ENCODE measurements at places on chromosomes 7 and 10. TPM values are rescaled to one million over a fixed set of nuclear protein-coding genes. Genes with fewer than 3 reads are reported as not detected.

DNA sequence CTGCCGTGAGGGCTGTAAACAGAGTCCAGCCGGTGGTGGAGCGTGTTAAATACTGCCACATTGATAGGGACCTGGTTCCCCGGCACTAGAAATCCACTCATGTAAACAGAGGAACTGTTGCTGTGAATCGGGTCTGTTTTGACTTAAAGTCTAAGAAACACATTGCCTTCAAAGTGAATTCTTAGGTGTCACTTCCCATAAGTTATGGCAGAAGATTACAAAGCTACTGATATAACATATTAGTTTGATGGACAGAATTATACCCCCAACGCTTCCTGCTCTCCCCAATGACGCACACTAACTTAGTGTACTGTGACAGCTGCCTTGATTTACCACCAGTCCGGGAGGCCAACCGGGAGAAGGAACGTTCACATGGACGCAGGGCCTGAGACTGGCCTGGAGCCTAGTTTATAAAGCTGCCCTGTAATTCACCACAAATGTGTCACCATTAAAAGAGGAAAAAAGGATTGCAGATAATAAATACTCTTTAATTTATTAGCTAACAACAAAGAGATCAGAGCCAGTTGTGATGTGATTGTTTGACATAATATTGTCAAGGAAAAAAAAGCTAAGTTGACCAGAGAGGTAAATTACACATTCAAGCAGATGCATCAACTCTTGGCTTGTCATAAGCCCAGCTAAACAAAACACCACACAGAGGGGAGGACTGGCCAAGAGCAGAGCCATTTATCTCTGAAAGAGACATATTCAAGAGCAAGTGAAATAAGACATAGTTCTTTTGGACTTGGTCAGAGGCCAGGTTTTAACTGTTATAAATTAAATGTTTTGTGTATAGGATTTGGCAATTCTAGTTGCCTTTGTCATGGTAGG, 820.6 kb downstream of the LRMDA start:
- H3K4me3 ChIP-seq = no peak overlapping the region
- no peaks in the 10 kb centered on the region for H3K4me1 ChIP-seq
- no peak for DNase-seq
- no peaks in the 10 kb centered on the region for H3K36me3 ChIP-seq
- no peaks in the 10 kb centered on the region for H3K27me3 ChIP-seq
- H3K27ac ChIP-seq = no peak overlapping the region

DNA sequence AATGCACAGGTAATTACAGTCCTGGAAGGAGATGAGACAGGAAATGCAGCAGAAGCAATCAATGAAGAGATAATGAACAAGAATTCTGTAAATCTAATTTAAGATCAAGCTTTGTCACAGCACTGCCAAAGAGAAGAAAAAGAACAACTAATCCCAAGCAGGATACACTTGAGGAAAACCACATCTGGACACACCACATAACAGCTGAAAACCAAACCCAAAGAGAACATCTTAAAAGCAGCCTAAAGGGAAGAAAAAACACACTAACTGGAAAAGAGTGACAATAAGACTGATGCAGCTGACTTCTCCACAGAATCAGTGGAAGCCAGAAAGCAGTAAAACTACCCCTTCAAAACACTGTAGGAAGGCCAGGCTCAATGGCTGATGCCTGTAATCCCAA, 10.2 kb downstream of the CYTH3 start:
- H3K27me3 ChIP-seq = no peaks in the 10 kb centered on the region
- no peak overlapping the region for H3K4me3 ChIP-seq
- no peak overlapping the region for H3K27ac ChIP-seq
- DNase-seq = no peak
- H3K36me3 ChIP-seq = no peaks in the 10 kb centered on the region
- peaks cover 10% of the 10 kb centered on the region for H3K4me1 ChIP-seq

- H3K4me1 ChIP-seq = no peaks in the 10 kb centered on the region
- no peak overlapping the region for H3K4me3 ChIP-seq
- no peak overlapping the region for H3K27ac ChIP-seq
- no peaks in the 10 kb centered on the region for H3K36me3 ChIP-seq
Measured at GRCh38 chr7:49563693-49564378, 209.6 kb upstream of the VWC2 start.

GRCh38 chr10:16996530-16996964, 133.1 kb downstream of the CUBN start:
- no peaks in the 10 kb centered on the region for H3K4me1 ChIP-seq
- no peak for DNase-seq
- H3K27ac ChIP-seq = no peak overlapping the region
- H3K4me3 ChIP-seq = no peak overlapping the region

- no peaks in the 10 kb centered on the region for H3K27me3 ChIP-seq
- H3K27ac ChIP-seq = no peak overlapping the region
- no peak overlapping the region for H3K4me3 ChIP-seq
- H3K4me1 ChIP-seq = peaks cover 7% of the 10 kb centered on the region
- DNase-seq = no peak
Measured at GRCh38 chr10:131743190-131744151, 157.3 kb upstream of the PPP2R2D start.

GRCh38 chr7:13979671-13980435, 9.6 kb downstream of the ETV1 start:
- no peak for DNase-seq
- H3K4me3 ChIP-seq = no peak overlapping the region
- H3K36me3 ChIP-seq = no peaks in the 10 kb centered on the region
- peaks cover 6% of the 10 kb centered on the region for H3K27me3 ChIP-seq

- H3K4me3 ChIP-seq = no peak overlapping the region
- peaks cover 9% of the 10 kb centered on the region for H3K4me1 ChIP-seq
Measured at GRCh38 chr10:98309366-98310355, 41.7 kb upstream of the LOXL4 start.

- H3K4me1 ChIP-seq = peaks cover 45% of the 10 kb centered on the region
- H3K27me3 ChIP-seq = no peaks in the 10 kb centered on the region
- no peak overlapping the region for H3K27ac ChIP-seq
- DNase-seq = peak; percentile 34
Measured at GRCh38 chr10:3763035-3763456, 22.0 kb downstream of the KLF6 start.

- H3K27me3 ChIP-seq = no peaks in the 10 kb centered on the region
- no peak overlapping the region for H3K27ac ChIP-seq
- no peak overlapping the region for H3K4me3 ChIP-seq
- no peak for DNase-seq
Measured at GRCh38 chr7:34886856-34887255, 150.4 kb downstream of the DPY19L1 start.

DNA sequence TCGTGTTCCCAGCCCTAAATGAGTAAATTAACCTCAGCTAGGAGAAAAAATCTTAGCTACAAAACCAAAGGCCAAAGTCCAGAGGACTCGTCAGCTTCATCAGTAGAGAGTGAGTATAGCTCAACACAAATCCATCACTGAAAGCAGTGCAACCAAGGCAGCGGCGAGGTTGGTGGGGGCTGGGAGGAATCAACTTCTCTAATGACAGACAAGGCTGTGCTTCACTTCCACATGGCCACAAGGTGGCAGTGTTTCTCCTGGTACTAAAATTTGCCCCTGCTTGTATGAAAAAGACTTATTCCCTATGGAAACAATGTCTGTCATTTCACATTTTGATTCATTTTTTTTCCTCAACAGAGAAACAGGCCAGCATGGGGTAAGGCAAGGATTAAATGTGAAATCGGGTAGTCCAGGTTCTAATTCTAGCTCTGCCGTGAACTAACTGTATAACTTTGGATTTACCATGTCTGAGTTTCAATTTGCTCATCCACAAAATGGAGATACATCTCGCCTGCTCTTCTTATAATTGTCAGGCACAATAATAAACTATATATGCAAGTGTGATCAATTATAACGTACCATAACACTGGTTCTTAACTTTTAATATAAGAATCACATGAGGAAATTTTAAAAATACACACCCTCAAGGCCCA, 39.3 kb downstream of the FAS start:
- no peak overlapping the region for H3K27ac ChIP-seq
- H3K36me3 ChIP-seq = no peaks in the 10 kb centered on the region
- H3K27me3 ChIP-seq = no peaks in the 10 kb centered on the region
- H3K4me1 ChIP-seq = peaks cover 4% of the 10 kb centered on the region
- no peak overlapping the region for H3K4me3 ChIP-seq
- peak; percentile 85 for DNase-seq

GRCh38 chr10:132784866-132785722, 853 bp downstream of the NKX6-2 start:
- H3K27me3 ChIP-seq = peaks cover 4% of the 10 kb centered on the region
- H3K27ac ChIP-seq = no peak overlapping the region
- H3K36me3 ChIP-seq = peaks cover 4% of the 10 kb centered on the region
- peaks cover 3% of the 10 kb centered on the region for H3K4me1 ChIP-seq
- no peak for DNase-seq
- H3K4me3 ChIP-seq = no peak overlapping the region

GRCh38 chr10:50447691-50448090, 176.1 kb downstream of the SGMS1 start:
- no peaks in the 10 kb centered on the region for H3K27me3 ChIP-seq
- DNase-seq = no peak
- H3K4me1 ChIP-seq = no peaks in the 10 kb centered on the region
- no peaks in the 10 kb centered on the region for H3K36me3 ChIP-seq

- no peak overlapping the region for H3K27ac ChIP-seq
- peaks cover 84% of the 10 kb centered on the region for H3K36me3 ChIP-seq
- H3K4me3 ChIP-seq = no peak overlapping the region
- peaks cover 34% of the 10 kb centered on the region for H3K4me1 ChIP-seq
- DNase-seq = no peak
Measured at GRCh38 chr10:71819441-71819861, 31.6 kb downstream of the PSAP start.

GRCh38 chr7:26483843-26484242, 192.2 kb downstream of the SNX10 start:
- H3K27me3 ChIP-seq = no peaks in the 10 kb centered on the region
- H3K27ac ChIP-seq = no peak overlapping the region
- no peaks in the 10 kb centered on the region for H3K36me3 ChIP-seq

DNA sequence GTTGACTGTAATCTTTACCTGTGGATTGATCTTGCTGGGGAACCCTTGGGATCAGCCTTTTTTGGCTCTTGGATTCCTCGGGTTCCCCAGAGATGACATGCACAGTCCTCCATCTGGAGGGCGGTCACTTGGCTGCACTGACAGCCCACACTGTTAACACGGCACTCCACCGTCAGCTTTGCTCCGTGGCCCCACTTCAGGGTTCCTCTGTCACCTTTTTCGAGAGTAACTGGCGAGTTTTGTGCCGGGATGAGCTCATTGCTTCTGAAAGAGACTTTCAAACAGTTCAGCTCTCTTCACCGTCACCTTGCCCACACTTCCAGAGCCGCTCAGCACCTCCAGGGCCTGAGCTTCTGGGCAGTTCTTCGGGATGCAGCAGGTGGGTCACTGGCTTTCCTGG, 42.4 kb downstream of the PROSER2 start:
- H3K36me3 ChIP-seq = no peaks in the 10 kb centered on the region
- H3K27ac ChIP-seq = no peak overlapping the region
- H3K4me1 ChIP-seq = peaks cover 20% of the 10 kb centered on the region
- no peak overlapping the region for H3K4me3 ChIP-seq
- no peak for DNase-seq

DNA sequence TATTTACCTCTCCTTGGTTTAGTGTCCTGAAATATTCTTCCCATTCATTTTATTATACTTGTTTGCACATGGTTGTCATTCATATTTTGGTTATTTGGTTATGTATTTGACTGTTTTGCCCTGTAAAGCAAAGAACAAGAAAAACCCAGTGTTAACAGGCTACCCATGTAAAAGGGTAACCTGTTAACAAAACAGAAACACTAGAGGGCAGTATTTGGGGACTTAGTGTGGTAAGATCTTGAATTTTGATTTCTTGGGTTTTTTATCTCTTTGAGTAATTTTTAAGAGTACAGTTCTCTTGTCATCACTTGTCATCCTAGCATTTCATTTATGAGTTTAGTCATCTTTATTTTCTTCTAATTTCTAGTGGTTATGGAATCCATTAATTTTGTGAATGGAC, 51.3 kb downstream of the POLL start:
- peaks cover 20% of the 10 kb centered on the region for H3K36me3 ChIP-seq
- H3K27me3 ChIP-seq = no peaks in the 10 kb centered on the region
- DNase-seq = no peak
- no peaks in the 10 kb centered on the region for H3K4me1 ChIP-seq
- no peak overlapping the region for H3K4me3 ChIP-seq

- no peak overlapping the region for H3K4me3 ChIP-seq
- H3K27me3 ChIP-seq = no peaks in the 10 kb centered on the region
- H3K36me3 ChIP-seq = peaks cover 23% of the 10 kb centered on the region
Measured at GRCh38 chr10:32295027-32295426, 51.9 kb downstream of the EPC1 start.

DNA sequence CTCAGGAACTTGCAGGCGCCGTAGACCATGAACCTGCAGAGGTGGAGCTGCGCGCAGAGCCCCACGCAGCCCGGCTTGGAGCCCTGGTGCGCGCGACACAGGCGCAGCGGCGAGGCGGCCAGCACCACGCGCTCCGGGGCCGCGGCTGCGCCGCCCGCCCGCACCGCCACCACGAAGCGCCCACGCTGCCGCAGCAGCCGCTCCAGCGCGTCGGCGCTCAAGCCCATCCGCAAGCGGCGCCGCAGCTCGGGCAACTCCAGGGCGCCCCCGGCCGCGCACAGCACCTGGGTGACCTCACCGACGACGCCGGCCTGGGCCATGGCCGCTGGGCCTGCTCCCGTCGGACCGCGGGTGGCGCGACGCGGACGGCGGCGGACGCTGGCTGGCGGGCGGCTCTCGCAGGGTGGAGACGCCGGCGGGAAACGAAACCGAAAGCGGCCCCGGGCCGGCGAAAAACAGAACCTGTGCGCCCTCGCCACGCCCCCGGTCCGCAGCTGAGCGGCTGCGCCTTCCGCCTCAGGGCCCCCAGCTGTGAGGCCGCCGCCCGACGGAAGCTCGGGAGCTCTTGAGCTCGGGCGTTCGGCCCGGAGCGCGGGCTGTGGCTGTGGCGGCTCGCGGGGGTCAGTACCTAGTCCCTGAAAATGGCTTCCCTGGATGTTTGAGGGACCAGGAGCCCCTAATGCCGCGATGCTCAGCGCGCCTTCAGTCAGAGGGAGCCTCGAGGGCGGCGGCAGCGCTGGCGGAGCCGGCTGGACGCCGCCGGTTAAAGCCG, at the start of gene PARP12:
PARP12 (minus strand) TSS at position 424 of the 772 bp plus-strand sequence; CDS start at position 320, 104 bp downstream.
- H3K4me3 ChIP-seq = peak within 1 kb of the TSS; percentile 79
- peak; percentile 94 for DNase-seq
- H3K27ac ChIP-seq = peak within 1 kb of the TSS; percentile 95
- H3K27me3 ChIP-seq = no peaks in the 10 kb centered on the region
- H3K4me1 ChIP-seq = peaks cover 36% of the 10 kb centered on the region

- peak; percentile 93 for DNase-seq
- H3K27me3 ChIP-seq = no peaks in the 10 kb centered on the region
- H3K36me3 ChIP-seq = peaks cover 10% of the 10 kb centered on the region
- no peak overlapping the region for H3K4me3 ChIP-seq
- no peak overlapping the region for H3K27ac ChIP-seq
- no peaks in the 10 kb centered on the region for H3K4me1 ChIP-seq
Measured at GRCh38 chr7:151123822-151124464, 37.7 kb downstream of the AGAP3 start.

The CTAGE6 gene
- 0.40 TPM for total RNA-seq

The LOXL4 gene
- total RNA-seq = not detected

The HOXA7 gene
- total RNA-seq = not detected

The HMX2 gene
- not detected for total RNA-seq

The AOAH gene
- total RNA-seq = 263 TPM

The AGR2 gene
- total RNA-seq = not detected

The PIP gene
- not detected for total RNA-seq

The TAS2R41 gene
- total RNA-seq = not detected

The GPRIN2 gene
- not detected for total RNA-seq
